CD4-positive, alpha-beta T cell treated with Interleukin-12 subunit alpha and Interleukin-12 subunit beta, for 1 hour (primary cell): ENCODE measurements at places on chromosomes 2 and 18.

GRCh38 chr2:26612522-26613240 lies 28.5 kb downstream of the CIB4 start:
- DNase-seq = no peak

DNA sequence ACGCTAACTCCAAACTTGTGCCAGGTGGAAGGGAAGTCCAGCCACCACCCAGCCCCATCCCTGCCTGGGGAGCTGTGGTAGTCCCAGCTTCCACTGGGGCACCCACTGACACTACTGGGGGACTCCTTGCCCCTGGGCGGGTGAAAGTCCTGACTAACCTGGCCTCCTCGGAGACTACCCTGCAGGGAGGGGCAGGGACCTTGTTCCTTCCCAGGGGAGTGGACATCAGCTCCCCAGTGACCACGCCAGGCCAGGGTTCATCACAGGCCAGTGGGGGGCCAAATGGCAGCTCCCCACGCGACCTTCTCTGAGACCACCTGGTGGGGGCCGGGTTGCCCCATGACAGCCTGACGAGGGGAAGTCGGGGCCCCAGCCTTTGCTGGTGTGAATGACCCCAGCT lies 420.0 kb upstream of the SALL3 start:
- DNase-seq = no peak

- DNase-seq = peak; percentile 68
Observed at GRCh38 chr2:196170606-196171247, 651 bp downstream of the STK17B start.

GRCh38 chr2:19648583-19648982 lies 253.2 kb downstream of the TTC32 start:
- DNase-seq = no peak

- DNase-seq = no peak
Observed at GRCh38 chr2:196528486-196529223, 110.9 kb upstream of the CCDC150 start.

- no peak for DNase-seq
Observed at GRCh38 chr2:134663451-134664450, 55.0 kb downstream of the TMEM163 start.

DNA sequence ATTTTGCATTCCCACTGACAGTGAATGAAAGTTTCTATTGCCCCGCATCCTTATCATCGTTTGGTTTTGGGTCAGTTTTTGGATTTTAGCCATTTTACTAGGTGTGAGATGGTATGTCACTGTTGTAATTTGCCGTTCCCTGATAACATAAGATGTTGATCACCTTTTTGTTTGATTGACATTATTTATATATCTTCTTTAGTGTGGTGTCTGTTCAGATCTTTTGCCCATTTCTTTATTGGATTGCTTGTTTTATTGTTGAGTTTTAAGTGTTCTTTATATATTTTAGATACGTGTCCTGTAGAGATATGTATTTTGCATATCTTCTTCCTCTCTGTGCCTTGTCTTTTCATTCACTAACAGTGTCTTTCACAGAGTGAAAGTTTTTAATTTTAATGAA lies 55.3 kb downstream of the EPC2 start:
- no peak for DNase-seq

- DNase-seq = no peak
Observed at GRCh38 chr2:167862782-167863181, 384.6 kb downstream of the STK39 start.

DNA sequence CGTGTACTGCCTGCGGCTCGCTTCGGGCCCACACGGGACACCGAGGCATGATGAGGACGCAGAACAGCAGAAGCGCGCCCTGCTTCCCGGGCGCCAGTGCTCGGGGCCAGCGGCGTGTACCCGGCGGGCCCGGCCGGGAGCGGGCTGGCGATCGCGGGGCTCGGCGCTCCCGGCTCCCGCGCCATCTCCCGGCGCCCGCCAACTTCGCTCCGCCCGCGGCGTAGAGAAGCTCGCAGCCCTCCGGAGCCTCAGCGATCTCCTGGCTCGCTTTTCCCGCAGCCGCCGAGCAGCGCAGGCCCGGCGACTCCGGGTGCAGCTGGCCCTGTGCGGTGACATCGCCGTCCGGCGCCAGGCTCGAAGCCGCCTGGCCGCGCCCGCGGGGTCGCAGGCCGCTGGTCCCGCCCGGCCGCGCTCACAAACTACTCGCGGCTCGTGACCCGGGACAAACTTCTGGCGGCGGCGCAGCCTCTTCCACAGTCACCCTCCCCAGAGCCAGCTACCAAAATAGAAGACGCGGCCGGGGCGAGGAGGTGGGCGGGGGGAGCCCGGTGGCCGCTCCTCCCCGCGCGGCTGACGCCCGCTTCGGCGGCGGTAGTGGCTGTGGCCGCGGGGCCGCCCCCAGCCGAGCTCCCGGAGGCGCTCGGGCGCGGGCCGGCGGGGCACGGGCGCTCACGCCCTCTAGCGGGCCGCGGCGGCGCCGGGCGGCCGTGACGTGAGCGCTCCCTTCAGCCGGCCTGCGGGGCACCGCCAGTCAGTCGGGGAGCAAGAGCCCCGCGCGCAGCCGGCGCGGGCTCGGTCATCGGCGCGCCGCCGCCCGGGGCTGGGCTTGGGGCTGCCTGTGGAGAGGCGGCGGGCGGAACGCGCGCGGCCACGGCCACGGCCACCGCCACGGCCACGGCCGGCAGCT lies at the start of gene PTPRM:
TSS of gene PTPRM (plus strand) at position 750 of the 907 bp plus-strand sequence. CDS start 503 bp downstream, outside the sequence.
- DNase-seq = peak; percentile 45

DNA sequence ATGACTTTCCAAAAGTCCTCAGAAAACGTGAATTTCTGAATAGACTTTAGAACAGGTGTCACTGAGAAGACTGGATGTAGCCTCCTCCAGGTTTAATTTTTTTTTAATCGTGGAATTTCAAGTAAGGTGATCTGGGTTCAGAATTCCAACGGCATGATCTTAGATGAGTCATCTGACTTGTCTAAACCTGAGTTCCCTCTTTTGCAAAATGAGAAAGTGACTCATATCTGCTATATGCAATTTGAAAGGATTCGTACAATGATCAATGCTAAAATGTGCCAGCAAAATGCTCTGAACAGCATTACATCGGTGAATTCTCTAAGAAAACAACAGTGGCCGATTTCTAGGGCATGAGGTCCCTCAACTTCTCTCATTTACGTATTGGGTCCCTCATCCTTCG lies 69.1 kb upstream of the ZNF516 start:
- DNase-seq = no peak

- no peak for DNase-seq
Observed at GRCh38 chr2:235734688-235735231, 240.9 kb downstream of the AGAP1 start.

DNA sequence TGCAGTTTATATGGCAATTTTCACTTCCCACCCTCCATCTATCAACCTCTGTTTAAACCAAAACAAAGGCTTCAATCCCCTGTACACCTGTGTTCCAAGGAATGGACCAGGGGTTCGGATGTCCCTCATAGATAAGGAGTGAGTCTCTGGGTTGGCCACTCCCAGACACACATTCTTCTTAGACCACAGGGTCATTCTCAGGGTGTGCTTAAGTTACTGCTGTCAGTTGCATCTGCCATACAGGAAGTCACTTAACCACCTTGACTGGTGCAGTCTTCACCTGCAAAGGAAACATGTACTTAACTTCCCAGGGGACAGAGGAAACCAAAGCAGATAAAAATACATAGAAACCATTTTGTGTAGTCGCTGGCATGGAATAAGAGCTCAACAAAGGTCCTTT lies 151.0 kb upstream of the NDUFV2 start:
- DNase-seq = no peak
